ENCODE measurements at places on chromosomes 16 and 17.

- no peak for DNase-seq
These were observed 14.7 kb downstream of the COPZ2 start for GRCh38 chr17:48022901-48023300.

DNA sequence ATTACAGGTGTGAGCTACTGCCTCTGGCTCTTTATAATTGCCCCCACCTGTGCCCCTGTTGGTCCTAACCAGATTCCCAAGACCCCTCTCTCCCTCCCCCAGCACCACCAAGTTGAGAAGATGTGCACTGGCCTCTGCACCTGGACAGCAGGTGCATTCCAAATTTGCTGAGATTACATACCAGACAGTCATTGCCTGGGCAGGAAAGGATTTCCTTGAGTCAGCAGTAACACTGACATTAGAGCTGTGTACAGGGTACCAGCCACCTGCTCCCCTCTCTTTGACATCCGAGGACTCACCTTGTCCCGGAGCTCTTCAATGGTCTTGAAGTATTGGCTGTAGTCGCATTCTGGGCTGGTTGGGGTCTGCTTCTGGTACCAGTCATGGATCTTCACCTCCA is 659 bp downstream of the KRT15 start:
- DNase-seq, result no peak

DNA sequence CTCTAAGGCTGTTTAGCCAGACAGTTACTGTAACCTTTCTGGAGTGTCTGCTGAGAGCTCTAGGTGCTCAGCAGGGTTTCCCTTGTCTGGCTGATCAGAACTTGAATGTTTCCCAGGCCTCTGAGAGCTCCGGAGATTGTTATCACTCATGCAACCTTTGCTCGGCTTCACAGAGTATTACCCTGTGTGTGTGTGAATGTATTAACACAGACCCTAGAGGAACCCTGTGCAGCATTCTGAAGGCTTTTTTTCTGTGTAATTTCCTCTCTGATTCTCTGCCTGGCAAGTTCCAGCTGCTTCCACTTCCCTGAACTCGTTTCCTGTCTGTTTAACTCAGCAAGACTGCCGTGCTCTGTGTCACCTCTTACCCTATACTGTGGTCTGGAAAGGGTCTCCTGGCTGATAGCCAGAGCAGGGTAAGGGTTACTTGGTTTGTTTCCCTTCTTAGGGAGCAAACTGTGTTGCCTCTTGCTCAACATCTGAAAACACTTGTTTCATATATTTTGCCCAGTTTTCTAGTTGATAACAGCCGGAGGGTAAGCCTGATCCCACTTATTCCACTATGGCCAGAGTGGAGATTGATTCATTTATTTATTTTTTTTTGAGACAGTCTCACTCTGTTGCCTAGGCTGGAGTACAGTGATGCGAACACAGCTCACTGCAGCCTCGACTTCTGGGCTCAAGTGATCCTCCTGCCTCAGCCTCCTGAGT is 21.7 kb downstream of the PRMT7 start:
- DNase-seq, result no peak

DNA sequence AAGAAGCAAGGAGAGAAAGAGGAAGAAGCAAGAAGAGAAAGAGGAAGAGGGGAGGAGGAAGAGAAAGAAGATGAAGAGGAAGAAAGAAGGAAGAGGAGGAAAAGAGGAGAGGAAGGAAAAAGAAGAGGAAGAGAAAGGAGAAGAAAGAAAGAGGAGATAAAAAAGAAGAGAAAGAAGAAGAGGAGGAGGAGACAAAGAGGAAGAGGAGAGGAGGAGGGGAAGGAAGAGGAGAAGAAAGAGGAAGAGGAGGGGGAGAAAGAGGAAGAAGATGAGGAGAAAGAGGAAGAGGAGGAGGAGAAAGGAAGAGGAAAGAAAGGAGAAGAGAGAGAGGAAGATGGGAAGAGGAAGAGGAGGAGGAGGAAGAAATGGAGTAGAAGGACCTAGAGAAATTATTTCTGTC is 80.4 kb downstream of the CDYL2 start:
- DNase-seq, result no peak

- peak; percentile 76 for DNase-seq
These were observed 195.2 kb upstream of the KIF2B start for GRCh38 chr17:53627511-53627910.

DNA sequence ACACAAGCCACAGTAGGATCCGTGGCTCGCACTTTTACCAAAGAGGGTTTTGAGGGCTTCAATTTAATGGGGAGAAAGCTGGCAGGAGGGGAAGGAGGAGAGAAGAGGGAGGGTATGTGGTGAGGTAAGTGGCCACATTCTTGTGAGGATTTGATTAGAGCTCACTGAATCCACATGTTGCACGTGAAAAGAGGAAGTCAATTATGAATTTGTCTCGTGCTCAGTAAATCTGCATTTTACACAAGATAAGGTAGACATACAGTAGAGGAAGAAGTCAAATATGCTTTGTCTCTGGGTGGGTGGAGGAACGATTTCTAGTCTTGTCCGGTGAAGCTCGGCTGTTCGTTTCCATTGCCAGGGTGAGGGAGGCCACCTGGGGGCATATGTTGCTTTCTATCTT is 862 bp downstream of the ZNF232 start:
- DNase-seq, result no peak

DNA sequence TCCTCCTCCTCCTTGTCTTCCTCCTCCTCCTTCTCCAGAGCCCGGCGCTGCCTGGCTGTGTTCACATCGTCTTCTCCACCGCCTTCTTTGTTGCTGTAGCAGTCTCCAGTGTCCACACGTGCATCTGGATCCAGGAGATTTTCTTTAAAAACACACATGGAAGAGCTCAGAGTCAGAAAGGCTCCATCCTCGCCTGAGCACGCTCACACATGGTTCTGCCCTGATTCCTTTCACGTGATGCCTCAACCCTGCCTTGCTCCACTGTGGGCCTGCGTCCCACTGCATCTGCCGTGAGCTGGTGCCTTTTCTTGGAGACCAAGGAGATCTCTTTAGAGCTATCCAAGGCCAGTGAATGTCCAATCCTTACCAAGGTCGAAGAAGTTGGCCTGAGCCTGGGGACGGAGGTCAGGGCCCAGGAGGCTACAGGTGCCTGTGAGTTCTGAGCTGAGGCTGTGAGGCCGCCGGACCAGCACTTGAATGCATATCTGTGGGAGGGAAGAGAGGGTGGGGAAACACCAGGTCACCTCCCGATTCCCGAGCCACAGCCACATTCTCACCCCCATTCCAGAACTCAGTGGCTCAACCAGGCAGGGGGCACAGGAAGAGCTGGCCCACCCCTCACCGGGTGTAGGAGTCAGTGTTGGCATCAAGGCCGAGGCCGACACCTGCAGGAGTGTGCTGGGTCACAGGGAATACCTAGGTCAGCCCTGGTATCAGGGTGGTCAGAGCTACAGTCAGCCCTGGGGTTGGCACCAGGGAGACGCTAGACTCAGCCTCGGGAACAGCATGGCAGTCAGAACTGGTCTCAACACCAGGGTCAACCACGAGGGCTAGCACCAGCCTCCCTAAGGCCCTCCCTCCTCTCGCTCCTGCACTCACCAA is 37.6 kb downstream of the HASPIN start:
- no peak for DNase-seq

DNA sequence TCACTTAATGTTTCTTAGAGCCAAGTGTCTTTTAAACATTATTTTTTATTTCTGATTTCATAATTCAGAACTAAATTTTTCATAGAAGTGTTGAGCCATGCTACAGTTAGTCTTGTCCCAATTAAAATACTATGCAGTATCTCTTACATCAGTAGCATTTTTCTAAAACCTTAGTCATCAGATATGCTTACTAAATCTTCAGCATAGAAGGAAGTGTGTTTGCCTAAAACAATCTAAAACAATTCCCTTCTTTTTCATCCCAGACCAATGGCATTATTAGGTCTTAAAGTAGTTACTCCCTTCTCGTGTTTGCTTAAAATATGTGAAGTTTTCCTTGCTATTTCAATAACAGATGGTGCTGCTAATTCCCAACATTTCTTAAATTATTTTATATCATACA is 13.6 kb upstream of the BCAS3 start:
- DNase-seq, result peak; percentile 2

DNA sequence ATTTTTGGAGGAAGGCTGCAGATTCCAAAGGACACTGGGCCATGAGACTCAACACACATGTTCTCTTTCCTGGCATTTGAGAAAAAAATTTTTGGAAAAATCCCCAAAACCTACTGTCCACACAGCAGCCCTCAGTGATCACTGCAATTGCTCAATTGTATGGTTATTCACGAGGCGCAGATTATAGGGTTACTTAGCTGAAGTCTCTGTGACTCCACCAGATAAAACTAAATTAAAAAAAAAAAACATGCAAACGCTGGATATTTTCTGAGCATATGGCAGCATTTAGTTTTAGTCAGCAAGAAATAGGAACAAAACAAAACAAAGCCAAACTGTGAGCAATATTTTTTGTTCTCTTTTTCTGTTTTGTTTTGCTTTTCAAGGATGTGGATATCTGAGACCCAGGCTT is 83.8 kb upstream of the FAM20A start:
- no peak for DNase-seq

- DNase-seq, result no peak
These were observed 4.0 kb downstream of the NATD1 start for GRCh38 chr17:21249086-21249795.

GRCh38 chr17:33228548-33228947 is 64.5 kb downstream of the ASIC2 start:
- no peak for DNase-seq

DNA sequence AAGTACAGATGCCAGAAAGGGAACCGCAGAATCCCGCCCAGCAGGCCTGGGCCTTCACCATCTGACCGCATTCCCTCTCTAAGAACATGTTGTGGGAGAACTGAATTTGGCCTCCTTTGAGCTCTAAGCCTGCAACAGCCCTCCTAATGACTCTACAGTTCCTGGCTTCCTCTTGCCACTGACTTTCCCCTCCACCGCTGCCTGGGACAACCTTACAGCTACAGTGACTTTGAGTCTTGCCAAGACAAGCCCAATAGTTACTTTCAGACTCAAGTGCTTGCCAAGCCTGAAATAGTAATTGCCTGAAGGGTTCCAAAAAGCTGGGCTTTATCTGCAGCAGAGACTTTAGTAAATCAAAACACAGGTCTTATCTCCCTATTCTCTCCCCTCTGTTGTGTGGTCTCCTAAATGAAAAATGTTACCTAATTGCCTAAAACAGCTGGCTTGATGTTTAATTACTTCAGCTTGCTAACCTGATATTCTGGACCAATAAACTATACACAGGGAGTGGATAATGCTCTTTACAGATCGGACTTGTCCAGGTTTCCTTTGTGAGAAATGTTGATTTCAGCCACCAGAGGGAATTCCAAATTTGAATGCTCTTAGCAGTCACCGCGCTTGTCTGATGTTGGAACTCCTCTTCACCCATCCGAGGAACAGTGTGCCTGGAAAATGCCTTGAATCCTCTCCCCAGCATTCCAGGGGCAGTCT is 85.1 kb upstream of the TBX2 start:
- peak; percentile 70 for DNase-seq

DNA sequence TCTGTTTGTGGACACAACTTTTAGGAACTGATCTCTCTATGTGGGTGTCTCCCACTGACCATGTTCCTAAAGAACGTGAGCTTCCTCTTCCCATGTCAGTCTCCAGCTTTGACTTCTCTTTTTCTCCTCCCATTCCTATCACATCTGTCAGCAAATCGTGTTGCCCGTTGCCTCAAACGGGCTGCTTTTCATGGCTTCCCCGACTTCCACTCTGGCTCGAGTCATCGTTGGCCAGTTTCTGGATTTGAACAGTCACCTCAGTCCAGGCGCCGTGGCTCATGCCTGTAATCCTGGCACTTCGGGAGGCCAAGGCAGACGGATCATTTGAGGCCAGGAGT is 5.4 kb downstream of the ABCC1 start:
- no peak for DNase-seq

- DNase-seq, result no peak
These were observed 930 bp downstream of the SPNS2 start for GRCh38 chr17:4499431-4500190.

- no peak for DNase-seq
These were observed 4.8 kb upstream of the INPP5K start for GRCh38 chr17:1521086-1521640.

DNA sequence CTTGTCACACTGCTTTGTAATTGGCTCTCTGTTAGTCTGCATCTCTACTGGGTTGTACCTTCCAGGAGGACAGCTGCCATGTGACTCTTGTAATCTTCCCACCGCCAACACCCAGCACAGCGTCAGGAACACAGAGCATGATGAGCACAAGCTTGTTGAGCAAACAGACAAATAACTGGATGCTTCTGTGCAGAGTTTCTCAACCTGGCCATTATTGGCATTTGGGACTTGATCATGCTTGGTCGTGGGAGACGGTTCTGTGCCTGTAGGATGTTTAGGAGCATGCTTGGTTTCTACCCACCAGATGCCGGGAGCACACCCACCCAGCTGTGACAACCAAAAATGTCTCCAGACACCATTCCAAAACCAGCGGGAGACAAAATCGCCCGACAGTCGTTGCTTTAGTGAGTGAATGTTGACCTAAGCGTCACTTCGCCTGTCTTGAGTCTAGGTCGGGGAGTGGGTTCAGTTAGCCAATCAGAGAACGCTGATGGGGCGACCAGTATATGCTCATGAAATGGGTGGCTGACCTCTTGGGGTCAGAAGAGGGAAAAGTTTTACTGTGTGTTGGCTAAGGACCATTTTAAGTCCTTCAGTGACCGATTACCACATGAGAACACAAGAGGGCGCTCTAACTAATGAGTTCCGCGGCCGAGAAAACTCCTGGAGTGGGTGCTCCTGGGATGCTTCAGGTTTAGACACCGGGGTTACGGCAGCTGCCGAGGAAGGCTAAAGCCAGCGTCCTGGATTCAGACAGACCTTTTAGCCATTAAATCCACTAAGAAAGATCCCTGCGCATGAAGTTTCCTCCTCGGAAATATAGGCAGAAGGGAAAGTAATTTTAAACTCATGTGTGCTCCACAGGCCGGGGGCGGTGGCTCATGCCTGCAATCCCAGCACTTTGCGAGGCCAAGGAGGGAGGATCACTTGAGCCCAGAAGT is 57.8 kb upstream of the TEX2 start:
- peak; percentile 51 for DNase-seq

GRCh38 chr17:82021900-82022309 is 773 bp downstream of the CENPX start:
- no peak for DNase-seq

DNA sequence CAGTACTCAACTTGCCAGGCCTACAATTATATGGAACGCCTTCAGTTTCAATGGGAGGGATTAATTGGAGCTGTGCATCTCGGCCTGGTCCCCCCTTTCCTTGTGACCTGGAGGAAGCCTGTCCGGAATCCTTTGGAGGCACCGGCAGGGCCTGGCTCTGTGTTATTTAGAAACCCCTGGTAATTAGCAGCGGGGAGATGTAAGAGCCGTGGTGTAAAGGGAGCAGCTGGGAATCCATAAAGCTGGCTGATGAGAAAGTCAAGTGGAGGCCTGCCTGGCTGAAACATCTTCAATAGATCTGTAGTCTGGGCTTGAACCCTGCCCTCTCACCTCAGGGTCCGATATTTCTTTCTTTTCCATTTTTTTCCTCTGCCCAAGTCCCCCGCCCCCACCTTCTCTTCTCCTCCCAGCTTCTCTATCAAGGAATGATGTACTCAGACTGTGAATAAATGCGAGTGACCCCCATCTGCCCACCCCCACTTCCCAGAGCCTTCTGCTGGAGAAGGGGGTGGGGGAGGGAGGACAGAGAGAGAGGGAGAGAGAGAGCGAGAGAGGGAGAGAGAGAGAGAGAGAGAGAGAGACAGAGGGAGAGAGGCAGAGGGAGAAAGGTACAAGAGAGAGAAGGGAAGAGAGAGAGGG is 495.5 kb upstream of the ZFHX3 start:
- no peak for DNase-seq

- no peak for DNase-seq
These were observed 220.6 kb upstream of the ZFHX3 start for GRCh38 chr16:73268366-73268993.

- no peak for DNase-seq
These were observed 9.7 kb downstream of the ACLY start for GRCh38 chr17:41909088-41909487.

- no peak for DNase-seq
These were observed 538.7 kb upstream of the HSBP1 start for GRCh38 chr16:83269048-83269447.
